ENCODE measurements at places on chromosomes 3 and 15. TPM values are rescaled to one million over a fixed set of nuclear protein-coding genes. Genes with fewer than 3 reads are reported as not detected.

- no peak for DNase-seq
Measured at GRCh38 chr3:12267376-12268030, 21.4 kb upstream of the PPARG start.

GRCh38 chr15:57335293-57335715 lies 41.0 kb upstream of the CGNL1 start:
- DNase-seq: no peak

DNA sequence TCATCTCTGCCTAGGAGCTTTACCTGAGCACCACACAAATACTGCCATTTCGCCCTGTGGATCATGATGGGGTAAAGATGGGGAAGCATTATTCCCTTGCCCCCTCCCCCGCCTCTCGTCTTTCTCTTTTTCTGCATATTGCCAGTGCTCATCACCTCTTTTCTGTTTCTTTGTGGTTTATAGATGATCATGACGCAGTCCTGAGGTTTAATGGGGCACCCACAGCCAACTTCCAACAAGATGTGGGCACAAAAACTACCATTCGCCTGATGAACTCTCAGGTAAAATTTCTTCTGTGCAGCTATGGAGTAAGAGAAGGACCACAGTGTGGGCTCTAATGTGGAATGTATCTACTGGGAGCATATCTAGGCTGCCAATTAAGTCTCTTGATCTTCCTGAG lies 88.2 kb downstream of the RPL39L start:
- no peak for DNase-seq

- peak; percentile 98 for DNase-seq
Measured at GRCh38 chr15:72203507-72203837, 5.9 kb upstream of the GRAMD2A start.

DNA sequence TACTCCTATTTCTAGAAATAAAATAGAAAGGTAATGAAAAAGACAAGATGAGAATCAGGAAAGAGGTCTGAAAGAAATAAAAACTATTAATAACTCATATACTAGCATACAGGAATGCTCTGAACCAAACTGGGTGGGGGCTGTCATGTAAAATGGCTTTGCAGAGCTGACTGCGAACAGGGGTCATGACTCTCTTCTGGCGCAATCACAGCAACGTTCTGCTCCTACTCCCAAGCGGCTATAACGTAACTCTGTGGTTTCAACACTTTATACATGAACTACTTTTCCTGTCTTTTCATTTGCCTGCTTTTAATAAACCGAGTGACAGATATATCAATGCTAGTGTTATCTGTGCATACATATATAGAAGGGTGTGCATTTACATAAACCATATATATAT lies 116.7 kb downstream of the DLG1 start:
- no peak for DNase-seq

DNA sequence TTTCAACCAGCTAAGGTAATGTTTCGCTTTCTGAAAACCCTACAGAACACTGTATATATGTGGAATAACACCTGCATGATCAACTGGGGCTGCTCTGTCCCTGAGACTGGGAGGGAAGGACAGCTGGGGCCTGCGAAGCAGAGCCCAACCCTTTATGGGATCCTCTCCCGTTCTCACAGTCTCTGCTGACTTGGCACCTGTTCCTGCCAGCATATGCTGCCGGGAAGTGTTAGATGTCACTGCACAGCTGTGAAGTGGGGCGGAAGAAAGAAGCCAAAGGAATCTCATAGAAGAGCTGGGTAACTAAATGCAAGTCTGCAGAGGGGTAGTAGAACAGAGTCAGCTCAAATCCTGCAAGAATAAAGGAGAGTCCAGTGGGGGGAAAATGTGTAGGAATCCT lies 29.6 kb downstream of the LRRC3B start:
- DNase-seq: no peak

DNA sequence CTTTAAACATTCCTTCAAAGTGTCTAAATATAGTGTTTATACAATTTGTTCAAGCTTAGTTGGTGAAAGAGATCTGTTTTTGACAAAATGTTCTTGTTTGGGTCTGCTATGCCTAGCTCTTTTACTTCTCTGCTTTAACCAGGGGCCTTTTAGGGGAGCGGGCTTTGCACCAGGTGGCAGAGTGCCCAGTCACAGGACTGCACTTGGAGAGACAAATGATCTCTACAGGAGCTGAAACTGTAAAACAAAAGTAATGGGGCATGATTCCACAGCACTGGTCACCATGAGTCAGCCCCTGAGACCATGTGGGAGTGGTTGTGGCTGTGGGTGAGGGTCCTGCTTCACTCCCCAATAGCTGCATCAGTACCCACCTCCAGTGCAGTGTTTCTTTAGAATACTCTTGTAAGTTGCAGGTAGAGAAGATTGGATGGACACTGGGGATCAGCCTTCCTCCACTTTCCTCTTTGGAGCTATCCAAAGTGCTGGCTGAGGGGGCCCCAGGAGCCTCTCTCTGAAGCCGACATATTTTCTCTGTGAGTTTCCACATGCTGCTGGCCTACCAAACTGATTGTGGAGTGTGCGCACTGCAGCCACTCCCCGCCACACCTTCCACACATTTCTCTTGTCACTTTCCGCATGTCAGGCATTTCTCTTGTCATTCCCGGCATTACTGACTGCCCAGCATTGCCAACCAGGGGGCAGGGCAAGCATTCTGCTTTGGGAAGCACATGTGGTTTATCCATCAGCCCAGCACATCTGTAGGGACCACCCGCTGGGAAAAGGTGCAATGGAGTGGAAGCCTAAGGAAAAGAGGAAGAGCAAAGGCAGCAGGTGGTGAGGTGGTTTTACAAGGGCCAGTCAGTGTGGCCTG lies 110.0 kb downstream of the EPHB1 start:
- no peak for DNase-seq

GRCh38 chr3:26237036-26237682 lies 385.4 kb upstream of the LRRC3B start:
- no peak for DNase-seq

DNA sequence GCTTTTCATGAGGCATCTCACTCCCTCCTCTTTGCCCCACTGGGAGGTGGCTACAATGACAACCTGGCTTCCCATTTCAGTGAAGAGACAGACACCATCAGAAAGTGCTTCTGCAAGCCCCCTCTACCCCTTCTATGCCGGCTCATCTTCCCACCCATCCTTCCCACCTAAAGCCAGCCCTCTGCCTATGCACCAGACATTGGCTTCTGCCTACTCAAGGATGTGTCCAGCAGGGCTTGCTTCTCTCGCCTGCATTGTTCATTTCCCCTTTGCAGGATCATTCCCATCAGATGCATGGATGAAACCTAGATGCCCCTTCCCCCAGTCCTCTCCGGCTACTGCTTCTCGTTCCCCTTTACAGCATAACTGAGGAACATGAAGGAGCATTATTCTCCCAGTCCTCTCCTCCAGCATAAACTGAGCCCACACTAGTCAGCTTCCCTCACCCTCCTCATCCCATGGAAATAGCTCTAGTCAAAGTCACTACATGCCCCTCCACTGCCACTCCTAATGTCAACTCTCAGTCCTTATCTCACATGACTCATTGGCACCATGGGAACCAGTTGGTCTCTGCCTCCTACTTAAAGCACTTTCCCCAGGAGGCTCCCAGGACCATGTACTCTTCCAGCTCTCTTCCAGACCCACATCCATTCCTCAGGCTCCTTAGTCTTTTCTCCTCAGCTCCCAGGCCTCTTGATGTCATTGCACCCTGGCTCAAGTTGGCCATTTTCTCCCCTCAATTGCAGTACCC lies 47.9 kb downstream of the TM2D3 start:
- no peak for DNase-seq

- no peak for DNase-seq
Measured at GRCh38 chr15:70064441-70064840, 33.3 kb downstream of the TLE3 start.

DNA sequence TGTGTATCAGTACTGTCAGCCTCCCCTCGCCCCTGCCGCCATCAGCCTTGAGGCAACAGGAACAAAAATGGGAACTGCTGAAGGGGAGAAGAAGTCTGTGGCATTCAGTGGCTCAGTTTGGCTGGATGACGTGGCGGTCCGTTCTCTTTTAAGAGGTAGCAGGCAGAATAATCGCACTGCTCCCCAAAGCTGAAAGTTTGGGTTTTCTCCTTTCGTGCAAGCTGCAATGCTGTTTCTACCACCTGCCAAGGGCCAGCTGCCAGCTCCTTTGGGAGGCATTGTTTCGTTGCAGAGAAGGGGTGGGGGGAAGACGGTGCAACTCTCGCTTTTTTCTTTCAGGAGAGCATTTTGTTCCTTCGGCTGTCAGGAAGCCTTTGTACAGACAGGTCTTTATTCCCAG lies 369.6 kb upstream of the RORA start:
- DNase-seq: no peak

DNA sequence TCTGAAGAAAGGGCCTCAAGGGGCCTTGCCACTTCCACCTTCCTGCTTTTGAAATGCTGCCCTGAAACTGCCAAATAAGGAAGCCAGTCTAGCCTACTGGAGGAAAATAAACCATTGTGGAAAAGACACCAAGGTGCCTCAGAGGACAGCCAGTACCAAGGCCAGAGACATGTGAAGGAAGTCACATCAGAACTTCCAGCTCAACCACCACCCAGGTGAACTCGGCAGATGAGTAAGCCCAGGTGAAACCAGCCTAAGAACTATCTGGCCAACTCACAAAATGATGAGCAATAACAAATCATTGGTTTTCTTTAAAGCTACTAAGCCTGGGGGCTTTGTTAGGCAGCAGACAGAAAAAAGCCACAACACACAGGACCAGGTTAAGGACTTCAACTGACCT lies 103.0 kb downstream of the MAGI1 start:
- DNase-seq: peak; percentile 77

DNA sequence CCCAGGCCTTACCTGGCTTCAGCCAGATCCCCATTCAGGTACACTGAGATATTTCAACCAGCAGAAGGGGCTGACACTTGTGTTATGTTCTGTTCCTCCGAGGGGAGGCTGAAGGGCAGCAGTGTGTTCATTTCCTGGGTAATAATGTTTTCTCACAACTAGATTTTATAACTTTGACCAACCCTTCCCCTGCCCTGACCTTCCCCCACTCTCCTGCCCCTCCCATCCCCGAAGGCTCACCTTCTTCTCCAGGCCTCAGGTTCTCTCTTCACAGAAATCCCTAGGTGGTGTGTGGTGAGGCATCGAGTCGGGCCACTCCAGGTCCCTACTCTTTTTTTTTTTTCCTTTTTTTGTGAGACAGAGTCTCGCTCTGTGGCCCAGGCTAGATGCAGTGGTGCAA lies 34.6 kb downstream of the EPHB3 start:
- DNase-seq: no peak

Gene LRTM1
- total RNA-seq: not detected

Gene KNG1
- total RNA-seq: not detected

Gene ATP13A4
- 2.7 TPM for total RNA-seq

Gene B3GALNT1
- total RNA-seq: 18.2 TPM

Gene SLC9C1
- 1.7 TPM for total RNA-seq

Gene MOBP
- not detected for total RNA-seq

Gene DUOXA2
- not detected for total RNA-seq

All from mammary epithelial cell (primary cell).